Lower leg skin (tissue), 4 donors: ENCODE measurements at places on chromosomes 16 and 17. TPM values are rescaled to one million over a fixed set of nuclear protein-coding genes. Genes with fewer than 3 reads are reported as not detected.

DNA sequence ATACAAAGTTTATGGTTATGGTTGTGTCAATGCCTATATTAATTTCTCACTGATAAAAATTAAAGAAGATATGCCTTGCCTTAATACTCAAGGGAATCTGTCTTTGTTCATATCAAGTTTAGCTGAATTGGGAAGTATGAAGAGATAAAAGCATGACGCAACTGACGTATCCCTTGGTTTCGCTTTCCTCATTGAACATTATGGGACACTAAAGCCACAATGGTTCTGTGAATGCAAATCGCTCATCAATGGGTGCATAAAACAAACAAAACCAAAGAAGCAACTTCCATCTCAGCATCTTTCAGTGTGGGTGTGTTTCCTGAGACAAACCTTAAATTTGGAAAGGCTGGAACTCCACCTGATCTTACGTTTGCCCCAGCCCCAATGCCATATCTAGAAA, 108.2 kb downstream of the NPIPB5 start:
- no peak for DNase-seq

DNA sequence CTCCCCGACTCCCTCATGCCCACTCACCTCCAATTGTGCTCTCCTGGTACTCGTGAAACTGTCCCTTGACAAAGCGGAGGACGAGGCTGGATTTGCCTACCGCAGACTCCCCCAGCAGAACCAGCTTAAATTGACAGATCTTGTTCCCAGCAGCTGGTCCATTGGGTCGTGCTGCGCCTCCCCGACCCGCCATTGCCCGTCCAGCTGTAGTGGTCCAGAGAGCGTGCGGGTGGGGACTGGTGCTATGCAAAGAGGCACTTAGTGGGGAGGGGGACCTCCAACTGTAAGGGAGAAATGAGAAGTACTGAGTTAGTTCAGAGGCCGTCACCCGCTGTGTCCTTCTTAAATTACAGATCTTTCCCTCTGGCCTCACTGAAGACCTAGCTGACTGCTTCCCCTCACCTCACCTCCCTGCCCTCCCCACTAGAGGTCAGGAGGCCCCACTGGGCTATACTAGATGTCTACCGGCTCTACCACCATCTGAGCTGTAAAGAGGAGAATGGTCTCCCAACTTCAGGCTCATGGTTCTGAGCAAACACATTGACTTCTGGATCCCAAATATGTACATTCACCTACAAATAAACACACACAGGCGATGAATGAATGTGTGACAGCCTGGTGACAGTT, 7.8 kb downstream of the HSPB9 start:
- no peak for DNase-seq

DNA sequence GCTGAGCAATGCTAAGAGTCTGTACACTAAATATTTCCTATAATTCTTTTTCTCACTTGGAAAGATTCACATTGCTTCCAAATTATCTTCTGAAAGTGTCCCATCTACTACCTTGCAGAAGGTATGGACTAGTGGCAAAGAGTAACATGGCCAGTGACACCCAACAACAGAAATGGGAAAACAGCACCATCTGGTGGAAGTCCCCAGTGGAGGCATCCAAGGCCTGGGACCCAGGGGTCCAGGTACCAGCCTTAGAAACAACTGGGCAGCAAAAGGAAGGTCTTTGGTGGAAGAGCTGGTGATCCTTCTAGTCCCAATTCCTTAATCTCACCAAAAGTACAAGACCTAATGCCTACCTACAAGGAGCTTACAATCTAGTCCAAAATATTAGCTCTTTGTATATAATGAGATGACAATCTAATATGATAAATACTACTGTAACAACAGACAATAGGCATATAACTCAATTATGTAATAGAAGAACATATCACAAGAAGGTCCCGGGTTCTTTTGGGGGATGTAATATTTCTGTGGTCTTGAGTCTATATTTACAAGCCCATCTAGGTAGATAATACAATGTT, 55.3 kb downstream of the SKAP1 start:
- DNase-seq: no peak

- DNase-seq: no peak
These were observed 598.4 kb upstream of the SOX9 start for GRCh38 chr17:71522383-71522782.

DNA sequence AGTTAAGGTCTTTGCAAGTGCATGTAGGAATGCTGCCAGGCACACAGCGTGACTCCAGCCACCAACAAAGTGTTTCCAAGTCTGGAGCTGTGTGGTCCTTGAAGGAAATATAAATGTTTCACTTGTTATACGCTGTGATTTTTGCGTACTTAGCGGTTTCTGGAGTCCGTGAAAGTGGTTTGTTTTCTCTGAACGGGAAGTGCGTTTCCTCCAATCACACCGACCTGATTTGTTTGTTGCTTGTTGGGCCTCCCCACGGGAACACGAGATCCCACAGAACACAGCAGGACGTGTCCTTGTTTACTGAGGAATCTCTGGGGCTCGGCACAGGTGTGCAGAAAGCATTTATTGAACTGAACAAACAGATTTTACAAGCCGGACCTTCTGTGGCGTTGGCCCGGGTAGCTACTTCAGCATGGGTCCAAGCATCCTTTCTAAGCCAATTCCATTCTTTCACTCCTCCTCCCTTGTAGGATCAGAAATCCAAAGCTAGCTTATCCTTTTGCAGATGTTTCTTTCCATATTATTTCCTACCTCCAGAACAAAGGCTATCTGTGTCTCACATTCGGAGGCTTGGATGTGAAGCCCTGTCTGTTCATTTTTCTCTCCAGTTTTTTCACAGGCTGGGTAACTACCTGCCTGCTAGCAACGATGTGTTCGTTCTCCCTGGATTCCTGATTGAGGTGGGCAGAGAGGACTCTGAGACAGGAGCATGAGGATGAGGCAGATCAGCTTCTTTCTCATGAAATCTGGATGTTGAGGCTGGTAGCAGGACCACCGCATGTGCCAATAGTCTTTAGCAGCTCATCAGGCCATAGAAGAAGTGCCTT, 44.6 kb downstream of the ABAT start:
- DNase-seq: no peak

Gene ZP2
- total RNA-seq: 0.32 TPM

GRCh38 chr17:30519707-30520106, 42.5 kb downstream of the GOSR1 start:
- no peak for DNase-seq
